RPMI7951 (cell line): ENCODE measurements at places on chromosomes 3 and 15. TPM values are rescaled to one million over a fixed set of nuclear protein-coding genes. Genes with fewer than 3 reads are reported as not detected.

ATRIP gene
- total RNA-seq, result 10.7 and 14.3 TPM in 2 replicates

SPESP1 gene
- 37.3 and 46.7 TPM in 2 replicates for total RNA-seq

MYEF2 gene
- 8.8 and 11.8 TPM in 2 replicates for total RNA-seq

LINS1 gene
- total RNA-seq, result 20.4 and 23.2 TPM in 2 replicates

RHO gene
- total RNA-seq, result not detected in 2 replicates

LRRIQ4 gene
- not detected in 2 replicates for total RNA-seq

ALG1L2 gene
- not detected in 2 replicates for total RNA-seq

SCN11A gene
- total RNA-seq, result not detected in 2 replicates

COX5A gene
- 133 and 184 TPM in 2 replicates for total RNA-seq

FBXW12 gene
- not detected in 2 replicates for total RNA-seq
